Colonic mucosa (tissue), 4 donors: ENCODE measurements at places on chromosomes 1 and 21.

DNA sequence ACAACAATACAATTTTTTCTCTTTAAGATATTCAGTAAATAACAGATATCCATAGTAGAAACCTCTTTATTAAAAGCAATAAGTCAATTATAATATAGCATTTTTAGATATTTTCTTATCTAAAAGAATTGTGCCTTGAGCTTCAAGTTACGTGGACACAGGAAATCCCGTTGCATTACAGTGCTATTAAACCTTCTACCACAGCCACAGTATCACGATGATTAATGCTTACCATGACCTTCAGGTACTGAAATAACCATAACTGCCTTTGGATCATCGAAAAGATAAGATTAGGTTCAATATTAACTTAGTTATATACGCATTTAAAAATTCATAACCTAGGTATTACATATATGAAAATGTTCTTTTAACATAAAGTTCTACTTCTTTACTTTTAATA lies 17.9 kb downstream of the B3GALNT2 start:
- no peak for DNase-seq

- no peak for DNase-seq
Observed at GRCh38 chr1:184958554-184959353, 15.6 kb downstream of the NIBAN1 start.

DNA sequence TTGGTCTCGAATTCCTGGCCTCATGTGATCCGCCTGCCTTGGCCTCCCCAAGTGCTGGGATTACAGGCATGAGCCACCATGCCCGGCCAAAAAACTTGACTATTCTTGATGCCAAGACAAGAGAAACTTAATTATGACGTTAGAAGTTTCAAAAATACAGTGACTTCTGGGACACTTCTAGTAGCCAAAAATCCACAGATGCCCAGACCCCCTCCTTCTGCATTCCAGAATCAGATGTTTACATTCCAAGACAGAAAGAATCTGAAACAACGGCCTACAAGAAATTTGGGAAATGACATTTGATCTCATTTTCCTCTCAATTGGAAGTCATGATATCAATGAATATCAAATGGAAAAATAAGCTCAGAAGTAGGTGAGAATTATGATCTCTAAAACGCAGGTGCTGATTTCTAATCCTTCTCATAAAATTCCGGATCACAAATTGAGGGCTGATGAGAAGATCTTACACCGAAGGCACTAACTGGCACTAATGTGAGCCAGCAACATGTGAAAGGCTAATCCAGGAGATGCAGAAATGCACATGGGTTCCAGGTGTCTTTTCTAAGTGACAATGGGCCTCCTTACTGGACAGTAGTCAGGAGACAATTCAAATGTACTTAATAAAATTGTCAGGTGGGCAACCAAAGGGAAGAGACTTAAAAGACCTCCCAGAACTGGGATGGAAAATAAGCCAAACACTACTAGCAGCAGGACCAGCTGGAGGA lies 5.5 kb downstream of the RAB29 start:
- DNase-seq = no peak

GRCh38 chr1:221272940-221273339 lies 393.7 kb downstream of the HLX start:
- DNase-seq = no peak

DNA sequence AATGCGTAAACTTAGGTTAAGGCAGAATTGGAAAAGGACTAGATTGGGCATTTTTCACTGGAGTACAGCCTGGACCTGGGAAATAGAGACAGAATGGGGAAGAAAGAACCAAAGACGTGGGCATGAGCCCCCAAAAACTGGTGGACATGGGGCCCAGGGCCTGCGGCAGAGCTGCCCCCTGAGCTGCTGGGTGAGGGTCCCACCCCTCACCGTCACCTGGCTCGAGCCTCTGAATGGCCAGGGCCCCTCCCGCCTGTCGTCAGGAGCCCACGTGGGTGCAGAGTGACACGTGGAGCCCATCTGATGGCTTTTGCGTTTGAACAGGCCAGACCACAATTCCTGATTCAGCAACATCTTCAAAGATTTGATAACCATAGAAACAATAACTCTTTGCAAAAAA lies 360.9 kb upstream of the VAMP3 start:
- DNase-seq = no peak

GRCh38 chr1:201455098-201455497 lies 13.9 kb downstream of the PHLDA3 start:
- DNase-seq = no peak

GRCh38 chr1:83543222-83543973 lies 455.5 kb downstream of the TTLL7 start:
- no peak for DNase-seq

- DNase-seq = peak; percentile 62
Observed at GRCh38 chr1:12173631-12174121, 6.9 kb downstream of the TNFRSF1B start.

GRCh38 chr1:231376875-231377549 lies 38.9 kb downstream of the SPRTN start:
- no peak for DNase-seq

GRCh38 chr1:161763522-161764098 lies 2.5 kb upstream of the ATF6 start:
- peak; percentile 36 for DNase-seq

GRCh38 chr1:224392411-224393249 lies 36.0 kb downstream of the CNIH4 start:
- DNase-seq = no peak

DNA sequence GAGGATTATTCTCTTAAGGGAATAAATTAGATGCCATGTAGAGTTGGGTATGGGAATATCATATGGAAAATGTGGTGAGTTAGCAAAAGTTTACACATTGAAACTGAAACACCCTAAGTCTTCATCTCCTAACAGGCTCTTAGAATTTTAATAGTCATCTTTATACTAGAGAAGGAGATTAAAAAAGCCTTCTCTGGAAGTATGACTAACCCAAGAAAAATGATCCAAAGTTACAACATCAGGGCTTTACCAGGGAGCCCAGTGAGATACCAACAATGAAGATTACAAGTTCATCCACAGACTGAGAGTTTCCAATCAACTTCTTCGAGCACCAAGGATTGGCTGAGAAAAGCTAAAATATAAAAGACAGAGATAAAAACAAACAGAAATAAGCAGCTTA lies 70.0 kb upstream of the KIAA0040 start:
- DNase-seq = no peak

- DNase-seq = no peak
Observed at GRCh38 chr1:56970280-56970679, 4.5 kb upstream of the C8B start.

DNA sequence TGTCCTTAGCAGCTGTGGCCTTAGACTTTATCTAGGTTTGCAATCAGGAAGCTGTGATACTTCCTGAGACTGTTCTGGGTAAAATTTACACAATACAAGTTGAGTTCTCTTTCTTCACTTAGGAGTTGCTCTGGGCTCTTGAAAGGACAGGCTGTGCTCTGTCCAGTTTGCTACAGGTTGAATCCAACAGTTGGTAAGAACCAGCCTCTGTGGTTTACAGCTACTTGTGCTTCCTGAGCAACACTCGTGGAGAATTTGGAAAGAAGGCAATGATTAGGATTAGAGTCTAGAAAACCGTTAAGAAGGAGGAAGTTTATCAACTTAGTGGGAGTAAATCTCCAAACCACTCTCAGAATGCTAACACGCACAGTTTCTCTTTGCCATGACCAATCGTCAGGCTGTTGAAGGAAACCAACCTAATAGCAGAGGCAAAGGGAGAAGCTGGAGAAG lies 26.8 kb downstream of the GFI1 start:
- no peak for DNase-seq

- DNase-seq = no peak
Observed at GRCh38 chr1:219387211-219387610, 213.5 kb downstream of the LYPLAL1 start.

- no peak for DNase-seq
Observed at GRCh38 chr1:87149241-87150041, 179.2 kb upstream of the LMO4 start.

- DNase-seq = no peak
Observed at GRCh38 chr1:56216218-56216617, 363.1 kb downstream of the PLPP3 start.

GRCh38 chr1:185291652-185292051 lies 25.4 kb downstream of the IVNS1ABP start:
- no peak for DNase-seq

DNA sequence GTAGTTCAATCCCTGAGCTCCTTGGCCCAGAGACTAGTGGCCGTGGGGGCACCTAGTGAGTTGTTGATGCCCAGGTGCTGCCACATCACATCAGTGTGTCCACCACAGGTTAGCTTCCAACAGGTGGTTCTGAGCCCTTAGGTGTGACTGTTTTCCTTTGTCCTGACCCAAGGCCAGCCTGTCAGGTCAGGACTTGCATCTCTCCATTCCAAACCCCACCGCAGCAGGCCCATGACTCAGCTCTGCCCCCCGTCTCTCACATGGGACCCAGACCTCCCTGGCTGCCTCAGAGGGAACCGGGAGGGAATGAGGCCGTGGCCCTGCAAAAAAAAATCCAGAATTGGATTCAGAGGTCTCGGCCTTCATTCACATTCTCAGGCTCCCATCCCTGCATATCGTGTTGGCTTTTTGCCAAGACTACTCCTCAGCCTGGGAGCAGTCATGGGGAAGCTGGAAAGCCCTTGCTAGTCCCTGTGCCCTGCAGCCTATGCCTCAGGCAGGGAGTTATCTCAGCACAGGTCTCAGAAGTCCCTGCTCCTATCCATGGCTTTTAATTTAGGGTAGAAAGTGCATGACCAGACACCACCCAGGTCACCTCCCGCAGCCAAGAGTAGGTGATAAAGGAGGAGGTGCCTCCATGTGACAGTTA lies 7.2 kb downstream of the INAVA start:
- DNase-seq = no peak

DNA sequence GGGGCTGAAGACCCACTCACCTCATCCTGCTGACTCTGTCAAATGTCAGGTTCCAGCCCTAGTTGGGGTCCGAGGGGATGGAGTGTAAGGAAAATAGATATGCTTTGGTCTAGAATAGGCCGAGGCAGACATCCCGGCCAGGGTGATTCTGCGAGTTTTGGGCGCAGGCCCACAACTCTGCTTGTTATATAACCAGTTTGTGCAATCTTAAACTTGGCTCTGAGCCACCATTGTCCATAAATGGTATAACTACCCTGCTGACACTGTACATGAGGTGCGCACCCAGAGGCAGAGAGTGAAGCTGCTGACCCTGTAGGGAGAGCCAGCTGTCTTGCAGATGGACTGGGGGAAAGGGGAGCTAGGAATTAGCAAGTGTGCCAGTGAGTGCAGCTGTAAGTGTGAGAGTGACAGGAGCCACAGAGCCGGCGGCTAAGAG lies 1388.8 kb downstream of the AMY1C start:
- DNase-seq = no peak

- DNase-seq = no peak
Observed at GRCh38 chr1:91732291-91733107, 153.5 kb downstream of the TGFBR3 start.

DNA sequence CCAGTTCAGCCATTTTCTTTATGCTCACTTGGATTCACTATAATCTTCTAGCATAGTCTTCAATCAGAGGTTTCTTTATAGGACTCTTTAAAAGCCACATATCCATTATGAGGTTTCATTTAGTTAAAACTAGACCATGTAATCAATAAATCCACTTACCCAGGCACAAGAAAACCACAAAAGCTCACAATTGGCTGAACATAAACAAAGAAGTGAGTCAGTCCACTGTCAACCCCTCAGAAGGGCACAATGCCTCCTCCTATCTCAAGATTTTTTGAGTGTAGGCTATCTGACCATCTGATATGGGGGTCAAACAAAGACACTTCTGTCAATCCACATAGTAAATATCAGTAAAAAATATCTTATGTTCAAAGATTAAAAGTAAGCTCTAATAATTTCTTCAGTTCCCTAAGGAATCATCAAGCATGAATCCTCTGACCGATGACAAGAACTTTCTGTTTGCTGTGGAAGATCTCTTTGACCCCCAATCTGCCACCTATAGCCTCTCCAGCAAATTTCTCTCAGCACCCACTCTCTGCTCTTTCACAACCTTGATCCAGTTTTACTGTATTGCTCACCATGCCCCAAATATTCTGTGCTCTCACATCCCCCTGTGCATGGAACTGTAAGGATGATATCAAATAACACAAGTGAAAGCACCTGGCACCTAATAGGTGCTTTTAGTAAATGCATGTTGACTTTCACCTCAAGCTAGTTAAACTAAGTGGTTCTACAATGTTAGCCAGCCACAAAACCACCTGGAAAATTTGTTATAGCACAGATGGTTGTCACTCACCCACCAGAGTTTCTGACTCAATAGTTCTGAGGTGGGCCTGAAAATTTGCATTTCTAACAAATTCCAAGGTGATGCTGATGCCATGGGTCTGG lies 16.7 kb downstream of the RAB3B start:
- DNase-seq = no peak

GRCh38 chr1:151007853-151008243 lies 401 bp upstream of the PRUNE1 start:
- DNase-seq = no peak

GRCh38 chr1:166083887-166084286 lies 82.9 kb downstream of the FAM78B start:
- no peak for DNase-seq

DNA sequence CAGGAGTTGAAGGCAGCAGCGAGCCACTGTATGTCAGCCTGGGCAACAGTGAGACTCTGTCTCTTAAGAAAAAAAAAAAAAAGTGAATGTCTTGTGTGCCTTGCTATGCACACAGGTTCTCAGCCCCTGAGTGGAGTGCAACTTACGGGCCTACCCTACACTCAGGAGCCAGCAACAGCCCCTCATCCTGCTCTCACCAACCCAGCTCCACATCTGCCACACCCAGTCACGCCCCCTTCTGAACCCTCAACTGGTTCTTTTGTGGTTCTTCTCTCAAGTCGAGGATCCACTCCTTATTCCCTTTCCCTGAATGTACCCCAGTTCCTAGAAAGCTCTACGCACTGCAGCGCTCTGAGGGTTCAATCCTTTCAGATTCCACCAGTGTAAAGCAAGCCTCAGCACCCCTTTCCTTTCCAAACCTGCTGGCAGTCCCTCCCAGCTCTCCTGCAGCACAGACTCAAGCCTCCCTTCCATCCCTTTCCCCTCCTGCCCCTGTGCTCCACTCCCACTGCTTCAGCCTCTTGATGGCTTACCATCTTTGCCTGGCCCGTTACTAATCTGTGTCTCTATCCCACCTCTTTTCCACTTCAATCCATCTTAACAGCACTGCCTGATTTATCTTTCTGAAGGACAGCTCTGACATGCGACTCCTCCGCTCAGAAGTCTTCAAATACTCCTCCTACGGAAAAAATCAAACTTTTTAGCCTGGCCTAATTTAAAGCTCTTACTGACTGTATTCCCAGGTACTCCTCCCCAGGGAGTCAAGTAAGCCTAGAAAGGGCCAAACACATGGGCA lies 38.1 kb downstream of the GNB1 start:
- no peak for DNase-seq

- DNase-seq = peak; percentile 83
Observed at GRCh38 chr1:12409681-12410080, 179.9 kb downstream of the VPS13D start.

DNA sequence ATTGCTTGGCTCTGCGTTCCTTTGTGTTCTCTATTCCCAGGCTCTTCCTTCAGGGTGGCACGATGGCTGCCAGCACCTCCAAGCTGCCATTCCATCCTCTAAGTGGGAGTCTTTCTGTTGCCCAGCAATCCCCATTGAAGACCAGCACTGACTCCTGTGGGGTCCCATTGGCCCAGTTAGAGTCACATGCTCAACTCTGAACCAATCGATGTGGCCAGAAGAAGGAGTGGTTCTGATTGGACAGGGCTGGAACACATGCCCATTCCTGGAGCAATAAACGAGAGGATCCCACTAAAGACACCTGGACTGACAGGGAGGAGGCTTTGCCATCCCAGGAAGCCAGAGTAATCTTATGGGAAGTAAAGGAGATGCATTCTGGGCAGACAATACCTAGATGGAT lies 97.2 kb upstream of the IGSF21 start:
- no peak for DNase-seq
